Mucosa of gallbladder (tissue), 1 donor: ENCODE measurements at places on chromosomes 11 and 22. TPM values are rescaled to one million over a fixed set of nuclear protein-coding genes. Genes with fewer than 3 reads are reported as not detected.

- no peak for DNase-seq
Observed at GRCh38 chr22:17477391-17477833, 85.9 kb upstream of the SLC25A18 start.

GRCh38 chr11:36270701-36271100 lies 18.5 kb downstream of the COMMD9 start:
- DNase-seq, result no peak

GRCh38 chr11:62472063-62472884 lies 53.4 kb downstream of the SCGB1A1 start:
- peak; percentile 52 for DNase-seq

DNA sequence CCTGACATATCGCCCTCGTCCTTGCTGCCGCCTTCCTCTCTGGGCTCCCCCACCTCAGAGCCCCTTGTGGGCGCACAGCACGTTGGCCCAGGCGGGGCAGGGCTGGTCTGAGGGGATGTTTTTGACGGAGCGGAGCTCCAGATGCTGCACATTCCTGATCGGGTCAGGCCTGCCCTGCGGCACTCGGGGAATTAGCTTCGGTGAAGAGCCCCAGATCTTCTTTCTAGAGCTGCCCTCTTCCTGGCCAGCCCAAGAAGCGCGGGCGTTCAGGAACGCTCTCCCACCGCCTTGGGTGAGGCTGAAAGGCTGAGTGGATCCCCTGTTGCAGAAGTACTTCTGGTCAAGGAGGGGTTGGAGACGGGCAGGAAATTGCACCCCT lies 12.1 kb downstream of the YPEL4 start:
- DNase-seq, result no peak

DNA sequence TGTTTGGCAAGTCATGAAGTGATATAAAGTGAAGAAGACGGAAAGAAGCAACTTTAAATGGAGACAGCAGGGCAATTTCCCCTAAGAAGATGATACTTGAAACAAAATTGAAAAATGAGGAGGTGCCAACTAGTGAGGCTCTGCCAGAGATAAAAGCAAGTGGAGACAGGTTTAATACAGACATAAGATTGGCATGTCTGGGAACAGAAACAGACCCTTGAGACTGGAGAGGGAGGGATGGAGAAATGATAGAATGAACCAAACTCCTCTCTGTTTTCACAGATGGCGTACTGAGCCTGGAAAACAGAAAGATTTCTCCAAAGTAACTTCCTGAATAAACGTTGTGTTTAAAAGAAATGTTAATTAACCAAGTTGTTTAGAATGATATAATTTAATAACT lies 354.5 kb upstream of the ANO5 start:
- no peak for DNase-seq

- DNase-seq, result no peak
Observed at GRCh38 chr11:115736146-115736545, 231.9 kb upstream of the CADM1 start.

GRCh38 chr11:119560291-119560690 lies 137.3 kb upstream of the THY1 start:
- no peak for DNase-seq

GRCh38 chr11:57476757-57477506 lies 16.6 kb downstream of the RTN4RL2 start:
- peak; percentile 38 for DNase-seq

GRCh38 chr22:50148991-50149721 lies 21.4 kb upstream of the PANX2 start:
- DNase-seq, result peak; percentile 46

DNA sequence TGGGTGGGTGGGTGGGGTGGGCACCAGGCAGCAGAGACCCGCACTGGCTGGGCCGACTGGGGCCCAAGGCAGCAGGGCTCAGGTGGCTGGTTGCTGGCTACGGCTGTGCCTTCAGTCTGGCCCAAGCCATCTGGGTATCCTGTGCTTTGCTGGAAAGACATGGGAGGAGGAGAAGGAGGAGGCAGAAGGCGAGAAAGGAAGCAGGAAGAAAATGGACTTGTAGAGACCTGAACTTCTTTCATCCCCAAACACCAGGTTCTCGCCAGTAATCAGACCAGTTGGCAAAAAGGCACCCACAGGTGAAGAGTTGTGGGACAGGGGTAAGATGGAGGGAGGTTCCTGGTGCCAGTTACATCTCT lies 78.8 kb downstream of the IGLL1 start:
- no peak for DNase-seq

DNA sequence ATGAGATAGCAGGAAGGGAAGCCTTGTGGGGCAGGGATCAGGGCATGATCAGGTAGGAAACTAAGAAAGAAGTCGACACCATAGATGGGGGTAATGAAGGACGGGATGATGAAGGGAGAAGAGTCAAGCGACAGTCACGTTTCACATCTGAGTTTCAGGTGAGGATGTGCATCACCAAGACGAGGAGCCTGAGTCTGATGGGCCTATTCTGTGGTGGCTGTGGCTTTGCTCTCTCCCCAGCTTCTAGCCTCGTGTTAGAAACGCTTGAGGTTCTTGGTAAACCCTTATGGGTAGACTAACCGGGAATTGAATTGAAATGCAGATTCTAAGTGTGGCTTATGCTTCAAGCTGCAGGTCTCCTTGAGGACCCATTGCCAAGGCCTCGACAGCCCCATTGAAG lies 45.6 kb upstream of the LMO1 start:
- DNase-seq, result no peak

DNA sequence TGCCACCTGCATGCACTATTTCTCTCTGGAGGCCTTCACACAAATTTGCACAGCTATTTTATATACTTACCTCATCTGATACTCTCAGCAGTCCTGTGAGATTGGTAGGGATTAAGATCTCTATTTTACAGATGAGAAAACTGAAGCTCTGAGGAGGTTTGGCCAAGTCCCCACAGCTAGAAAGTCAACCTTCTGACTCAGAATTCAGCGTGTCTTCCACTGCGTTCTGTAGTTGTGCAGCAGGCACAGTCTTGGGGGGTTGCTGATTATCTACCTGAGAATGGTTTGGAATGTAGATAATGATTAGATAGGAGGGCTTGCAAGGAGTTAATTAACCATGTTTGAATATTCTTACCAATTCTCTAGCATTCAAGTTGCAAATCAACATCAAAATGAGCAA lies 2.5 kb upstream of the SORL1 start:
- no peak for DNase-seq

DNA sequence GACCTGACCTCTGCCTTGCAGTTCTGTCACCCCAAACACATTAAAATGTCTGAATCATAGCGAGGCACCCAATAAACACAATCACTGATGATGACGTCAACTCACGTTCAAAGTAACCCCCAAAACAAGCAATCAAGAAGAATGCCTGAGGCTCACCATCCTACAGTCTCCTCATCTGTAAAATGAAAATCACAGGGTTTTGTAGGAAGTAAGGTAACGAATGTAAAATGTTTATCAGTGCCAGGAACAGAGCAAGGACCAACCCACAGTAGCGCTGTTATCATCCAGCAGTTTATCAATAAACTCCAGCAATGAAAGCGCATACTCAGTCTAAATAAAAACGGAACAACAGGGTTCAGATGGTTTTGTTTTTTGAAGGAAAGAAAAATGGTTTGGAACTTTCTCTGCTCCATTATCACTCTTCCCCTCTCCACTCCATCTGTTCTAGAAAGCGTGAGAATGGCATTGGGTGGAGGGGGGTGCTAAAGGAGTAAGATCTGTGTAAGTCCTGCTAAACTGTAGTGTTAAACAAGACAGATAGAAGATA lies 110.5 kb downstream of the MICAL3 start:
- DNase-seq, result no peak

- no peak for DNase-seq
Observed at GRCh38 chr11:74012074-74012809, 3.4 kb upstream of the UCP3 start.

- DNase-seq, result no peak
Observed at GRCh38 chr11:10291801-10292638, 2.0 kb downstream of the SBF2 start.

- DNase-seq, result no peak
Observed at GRCh38 chr11:26018336-26018735, 313.6 kb upstream of the ANO3 start.

GRCh38 chr11:2846470-2846869 lies 39.1 kb downstream of the CDKN1C start:
- DNase-seq, result no peak

GRCh38 chr11:71138737-71139425 lies 113.5 kb downstream of the SHANK2 start:
- DNase-seq, result no peak

MYH9 gene
- total RNA-seq, result 544 TPM

APOA1 gene
- 23.3 TPM for total RNA-seq

OR2AG1 gene
- total RNA-seq, result not detected

RFPL2 gene
- total RNA-seq, result 0.14 TPM

CSNK2A3 gene
- 1.6 TPM for total RNA-seq

KRTAP5-10 gene
- total RNA-seq, result not detected

TP53I11 gene
- total RNA-seq, result 133 TPM

WT1 gene
- 0.17 TPM for total RNA-seq

FEN1 gene
- total RNA-seq, result 7.7 TPM
